SK-N-SH (cell line): ENCODE measurements at places on chromosomes 5 and 9.

- H3K4me3 ChIP-seq = no peak overlapping the region
- no peak for DNase-seq
These were observed 3.8 kb downstream of the RCL1 start for GRCh38 chr9:4796530-4796929.

DNA sequence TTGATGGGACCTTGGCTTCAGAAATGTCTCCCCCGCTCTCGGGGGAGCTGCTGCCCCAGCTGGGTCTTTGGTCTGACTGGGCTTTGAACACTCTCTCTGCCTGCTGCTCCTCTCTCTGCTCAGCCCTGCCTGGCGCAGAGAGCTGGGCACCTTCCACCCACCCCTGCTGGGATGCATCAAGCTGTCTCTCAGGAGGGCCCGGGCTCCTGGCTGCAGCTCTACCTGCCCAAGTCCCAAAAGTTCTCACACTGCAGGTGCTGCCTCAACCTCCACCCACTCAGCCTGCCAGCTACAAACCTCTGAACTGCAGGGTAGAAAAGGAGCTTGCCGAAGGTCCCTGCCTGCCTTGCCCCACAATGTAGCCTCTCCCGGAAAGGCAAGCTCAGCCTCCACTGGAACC lies 36.7 kb downstream of the IRX2 start:
- H3K4me3 ChIP-seq = no peak overlapping the region
- H3K36me3 ChIP-seq = no peaks in the 10 kb centered on the region
- no peaks in the 10 kb centered on the region for H3K4me1 ChIP-seq
- no peak for DNase-seq
- H3K27ac ChIP-seq = no peak overlapping the region

DNA sequence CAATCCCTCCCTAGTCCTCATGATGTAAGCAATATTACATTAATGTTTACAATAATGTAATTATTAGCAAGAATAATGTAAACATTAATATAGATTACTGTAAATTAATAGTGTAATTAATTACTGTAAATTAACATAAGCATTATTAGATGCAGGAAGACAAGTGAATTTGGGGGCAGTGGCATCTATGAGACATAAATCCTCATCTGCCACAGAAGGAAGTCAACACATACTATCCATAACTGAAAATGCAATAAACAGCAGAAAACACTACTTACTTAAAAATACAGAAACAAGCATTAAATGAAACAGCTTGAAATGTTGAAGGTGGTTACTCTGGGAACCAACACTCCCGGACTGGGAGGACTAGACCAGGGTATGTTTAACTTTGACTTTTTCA lies 685 bp upstream of the NIPSNAP3A start:
- H3K4me1 ChIP-seq = peaks cover 5% of the 10 kb centered on the region
- peak overlapping the region; percentile 90 for H3K4me3 ChIP-seq
- H3K36me3 ChIP-seq = peaks cover 13% of the 10 kb centered on the region

DNA sequence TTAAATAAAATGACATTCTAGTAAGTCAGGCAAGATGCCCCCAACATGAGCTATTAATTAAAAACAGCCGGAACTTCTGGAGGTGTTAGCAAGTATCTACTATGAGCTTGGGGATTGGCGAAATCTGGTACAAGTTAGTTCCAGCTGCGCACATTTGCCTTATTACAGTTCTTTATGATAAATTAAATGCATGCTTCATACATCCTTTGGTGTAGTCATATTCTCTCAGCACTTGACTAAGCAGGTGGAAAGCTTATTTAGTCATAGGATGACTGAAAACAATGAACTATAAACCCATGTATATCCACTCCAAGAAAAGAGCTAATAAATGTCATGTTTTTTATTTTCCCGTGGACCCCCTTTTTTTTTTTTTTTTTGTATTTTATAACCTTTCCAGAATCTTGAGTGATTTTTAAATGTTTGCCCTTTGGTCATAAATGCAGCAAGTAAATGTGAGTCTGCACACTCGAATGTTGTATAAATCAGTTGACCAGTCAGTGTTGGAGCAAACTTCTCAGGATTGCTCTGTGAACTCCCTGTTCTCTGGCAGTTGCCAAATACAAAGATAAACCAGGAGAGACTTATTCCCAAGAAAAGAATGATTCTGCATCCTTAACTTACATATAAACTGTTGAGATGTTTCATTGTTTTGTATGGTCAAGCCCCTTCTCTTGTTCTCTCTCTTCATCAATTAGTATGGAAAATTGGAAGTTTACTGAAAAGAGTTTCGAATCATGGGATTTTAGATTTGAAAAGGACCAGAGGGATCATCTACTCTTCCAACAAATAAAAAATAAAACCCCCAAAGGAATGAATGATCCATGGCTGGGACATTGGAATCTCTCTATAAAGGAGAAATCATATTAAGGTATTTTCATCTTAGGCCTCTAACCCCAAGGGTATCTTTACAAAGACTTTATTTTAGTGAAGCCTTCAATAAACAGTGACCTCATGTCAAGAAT lies 38.3 kb downstream of the PIK3R1 start:
- no peaks in the 10 kb centered on the region for H3K36me3 ChIP-seq
- peaks cover 45% of the 10 kb centered on the region; the same call in 1 of the 2 replicates for H3K4me1 ChIP-seq

GRCh38 chr5:179261301-179262125 lies 83.7 kb downstream of the ADAMTS2 start:
- H3K4me1 ChIP-seq = peaks cover 80% of the 10 kb centered on the region
- DNase-seq = peak; percentile 91
- H3K27me3 ChIP-seq = no peaks in the 10 kb centered on the region
- no peak overlapping the region for H3K4me3 ChIP-seq

DNA sequence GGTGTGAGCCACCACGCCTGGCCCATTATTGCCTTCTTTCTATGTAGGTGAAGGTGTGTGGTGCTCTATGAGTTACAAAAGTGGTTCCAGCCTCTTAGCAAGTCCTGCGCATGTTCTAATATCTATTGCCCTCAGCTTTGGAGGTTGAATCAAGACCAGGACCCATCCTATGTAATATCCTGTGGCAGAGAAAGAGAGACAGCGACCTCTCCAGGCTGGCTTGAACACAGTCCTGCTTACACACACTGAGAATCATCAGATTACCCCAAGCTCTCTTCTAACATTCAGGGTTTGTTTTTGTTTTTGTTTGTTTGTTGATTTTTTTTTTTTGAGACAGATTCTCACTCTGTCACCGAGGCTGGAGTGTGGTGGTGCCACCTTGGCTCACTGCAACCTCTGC lies 94.7 kb upstream of the OSMR start:
- peaks cover 5% of the 10 kb centered on the region; the same call in 1 of the 2 replicates for H3K4me1 ChIP-seq
- no peak for DNase-seq
- no peaks in the 10 kb centered on the region for H3K27me3 ChIP-seq
- no peak overlapping the region; the same call in 1 of the 2 replicates for H3K4me3 ChIP-seq
- H3K27ac ChIP-seq = no peak overlapping the region

- no peak for DNase-seq
- H3K27me3 ChIP-seq = no peaks in the 10 kb centered on the region
- H3K27ac ChIP-seq = no peak overlapping the region
- H3K36me3 ChIP-seq = no peaks in the 10 kb centered on the region
These were observed 528.0 kb upstream of the SEMA6A start for GRCh38 chr5:117102591-117102990.

DNA sequence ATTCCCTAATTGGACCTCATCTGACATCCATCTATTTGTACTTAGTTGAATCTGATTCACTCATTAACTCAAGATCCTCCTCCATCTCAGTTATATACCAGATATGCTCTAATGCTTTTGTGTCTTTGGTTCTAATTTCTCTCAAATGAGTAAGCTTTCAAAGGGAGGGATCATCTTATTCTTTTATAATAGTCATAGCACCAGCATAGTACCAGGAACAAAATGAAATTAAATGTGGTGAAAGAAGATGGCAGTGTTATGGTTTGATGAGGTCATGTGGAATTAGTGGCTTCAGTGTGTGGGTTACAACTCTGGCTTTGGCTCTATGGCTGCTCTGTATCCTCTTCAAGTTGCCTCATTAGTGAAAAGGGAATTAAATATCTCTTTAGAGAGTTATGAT lies 32.5 kb upstream of the ZNF366 start:
- no peaks in the 10 kb centered on the region for H3K27me3 ChIP-seq
- H3K4me3 ChIP-seq = no peak overlapping the region
- H3K27ac ChIP-seq = no peak overlapping the region

DNA sequence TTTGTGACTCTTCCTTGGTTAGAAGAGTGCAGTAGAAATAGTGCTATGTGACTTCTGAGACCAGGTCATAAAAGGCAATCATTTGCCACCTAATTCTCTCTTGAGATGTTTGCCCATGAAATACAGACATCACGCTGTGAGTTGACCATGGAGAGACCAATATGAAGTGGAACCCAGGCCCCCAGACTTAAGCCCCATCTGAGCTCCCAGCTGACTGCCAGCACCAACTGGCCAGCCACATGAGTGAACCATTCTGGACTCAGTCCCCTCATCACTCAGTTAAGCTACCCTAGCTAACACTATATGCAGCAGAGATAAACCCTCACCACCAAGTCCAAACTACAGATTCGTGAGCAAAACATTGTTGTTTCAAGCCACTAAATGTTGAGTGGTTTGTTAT lies 60.7 kb upstream of the NIPBL start:
- H3K36me3 ChIP-seq = no peaks in the 10 kb centered on the region
- no peaks in the 10 kb centered on the region for H3K4me1 ChIP-seq
- DNase-seq = no peak

- H3K36me3 ChIP-seq = no peaks in the 10 kb centered on the region
- no peak overlapping the region for H3K27ac ChIP-seq
- H3K4me1 ChIP-seq = no peaks in the 10 kb centered on the region
- H3K27me3 ChIP-seq = no peaks in the 10 kb centered on the region
- DNase-seq = no peak
- H3K4me3 ChIP-seq = no peak overlapping the region
These were observed 361.1 kb upstream of the NUDT12 start for GRCh38 chr5:103923616-103924168.

DNA sequence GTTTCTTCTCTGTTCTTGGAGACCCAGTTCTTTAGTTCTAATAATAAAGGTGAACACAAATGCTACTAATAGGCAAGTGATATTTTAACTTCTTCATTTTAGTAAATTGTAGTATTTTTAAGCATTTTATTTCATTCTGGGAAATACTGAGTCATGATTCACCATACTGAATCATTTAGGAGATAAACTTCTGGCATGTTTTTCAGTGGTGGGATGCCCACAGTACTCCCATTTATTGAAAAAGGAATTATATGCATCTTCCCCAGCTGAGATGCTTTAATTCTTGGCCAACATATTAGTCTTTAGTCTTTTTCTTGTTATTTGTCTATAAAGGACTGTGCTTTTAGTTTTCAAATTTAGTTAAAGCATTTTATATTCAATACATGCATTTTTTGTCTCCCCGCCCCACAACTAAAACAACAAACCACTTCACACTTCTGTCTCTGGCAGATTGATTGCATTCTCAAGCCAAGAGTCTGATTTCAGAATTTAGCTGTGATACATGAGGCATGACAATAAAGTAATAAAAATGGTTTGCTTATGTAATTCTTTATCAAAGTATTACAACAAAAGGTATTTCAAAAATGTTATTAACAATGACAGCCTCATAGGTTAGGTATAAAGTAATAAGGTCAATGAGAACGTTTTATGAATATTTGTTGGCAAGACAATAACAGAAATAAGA lies 125.2 kb upstream of the CDH18 start:
- H3K4me1 ChIP-seq = no peaks in the 10 kb centered on the region
- no peak overlapping the region for H3K27ac ChIP-seq
- H3K27me3 ChIP-seq = no peaks in the 10 kb centered on the region
- no peak overlapping the region for H3K4me3 ChIP-seq

DNA sequence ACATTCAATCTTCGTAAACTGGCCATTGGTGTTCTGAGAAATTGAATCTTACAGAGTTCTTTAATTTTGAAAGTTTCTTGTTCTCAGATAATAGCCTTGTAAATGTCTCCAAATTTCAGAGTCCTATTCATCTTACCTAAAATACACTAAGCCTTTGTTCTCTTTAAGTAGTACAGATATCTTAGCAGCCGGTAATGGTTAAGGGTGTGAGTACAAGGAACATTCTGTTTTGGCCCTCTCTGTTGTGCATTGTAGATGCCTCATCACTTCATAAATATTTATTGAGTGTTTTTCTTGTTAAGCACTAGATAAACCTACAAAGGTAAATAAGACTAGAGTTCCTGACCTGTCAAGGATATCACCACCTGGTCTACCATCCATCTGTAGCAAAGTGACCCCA lies 35.2 kb downstream of the ZCCHC7 start:
- no peaks in the 10 kb centered on the region for H3K4me1 ChIP-seq
- H3K4me3 ChIP-seq = no peak overlapping the region
- no peak overlapping the region for H3K27ac ChIP-seq

GRCh38 chr5:55360190-55360589 lies 52.4 kb downstream of the MTREX start:
- H3K4me1 ChIP-seq = no peaks in the 10 kb centered on the region
- no peak overlapping the region for H3K27ac ChIP-seq
- no peaks in the 10 kb centered on the region for H3K27me3 ChIP-seq
- peaks cover 35% of the 10 kb centered on the region for H3K36me3 ChIP-seq
- DNase-seq = no peak

DNA sequence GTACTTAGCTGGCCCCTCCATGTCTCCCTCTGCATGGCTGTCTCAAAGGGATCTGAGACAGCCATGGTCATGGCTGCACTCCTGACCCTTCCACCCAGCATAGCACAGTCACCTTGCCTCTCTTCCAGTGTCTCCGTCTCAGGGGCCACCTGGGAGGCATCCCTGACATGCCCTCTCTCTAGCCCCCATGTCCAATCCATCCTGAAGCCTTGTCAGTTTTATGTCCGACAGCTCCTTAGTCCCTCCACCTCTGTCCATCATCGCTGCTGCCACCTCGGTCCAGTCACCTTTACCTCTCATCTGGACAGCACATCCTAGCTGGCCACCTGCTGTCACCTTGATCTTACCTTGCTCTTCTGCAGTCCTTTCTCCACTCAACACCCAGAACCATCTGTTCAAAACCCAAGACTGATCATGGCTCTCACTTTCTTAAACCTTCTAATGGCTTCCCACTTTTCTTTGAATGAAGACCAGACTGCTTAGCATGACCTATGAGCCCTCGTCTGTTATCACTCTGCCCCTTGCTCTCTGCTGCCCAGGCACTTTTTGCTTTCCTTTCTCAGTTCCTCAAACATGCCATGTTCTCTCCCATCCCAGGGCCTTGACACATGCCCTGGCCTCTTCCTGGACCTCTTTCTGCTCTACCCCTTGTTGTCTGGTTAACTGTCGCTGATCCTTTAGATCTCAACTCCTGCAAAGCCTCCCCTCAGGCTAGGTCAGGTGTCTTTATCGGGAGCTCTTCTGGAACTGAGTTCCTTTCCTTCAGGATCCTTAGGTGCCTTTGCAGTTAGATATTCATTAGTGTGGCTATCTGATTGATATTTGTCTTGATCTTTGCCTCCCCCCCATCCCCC lies 181.8 kb upstream of the PITX1 start:
- DNase-seq = no peak
- no peak overlapping the region for H3K27ac ChIP-seq
- H3K4me3 ChIP-seq = no peak overlapping the region
- H3K36me3 ChIP-seq = no peaks in the 10 kb centered on the region
- H3K4me1 ChIP-seq = peaks cover 15% of the 10 kb centered on the region; the same call in 1 of the 2 replicates
